ENCODE measurements at places on chromosomes 13 and 19. TPM values are rescaled to one million over a fixed set of nuclear protein-coding genes. Genes with fewer than 3 reads are reported as not detected.

DNA sequence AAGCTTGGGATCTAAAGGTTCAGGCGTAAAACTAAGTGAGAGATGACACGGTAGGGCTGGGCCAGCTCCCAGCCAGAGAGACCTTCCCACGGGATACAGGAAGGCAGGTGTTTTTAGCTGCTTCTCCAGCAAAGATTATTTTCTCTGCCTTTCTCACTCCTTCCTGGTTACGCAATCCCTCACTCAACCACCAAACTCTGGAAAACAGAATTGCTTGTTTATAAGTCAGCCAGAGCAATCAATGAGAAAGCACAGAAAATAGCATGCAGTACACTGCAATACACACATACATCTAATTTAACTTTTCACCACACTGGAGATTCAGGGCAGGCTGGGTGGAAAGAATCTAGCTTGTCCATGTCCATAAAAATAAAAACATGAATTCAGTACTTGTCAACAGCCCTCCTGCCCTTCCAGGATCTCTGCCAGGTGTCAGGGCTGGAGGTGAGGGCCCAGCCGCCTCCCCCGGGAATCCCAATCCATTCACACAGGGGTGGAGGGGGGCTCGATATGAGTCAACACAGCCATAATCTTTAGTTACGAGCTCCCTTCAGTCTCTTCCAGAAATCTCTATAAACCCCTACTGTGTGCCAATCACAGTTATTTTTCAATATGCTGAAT is 12.2 kb downstream of the RHPN2 start:
- DNase-seq = peak; percentile 12

MAU2 gene
- total RNA-seq = 17.4 TPM

- peak; percentile 48 for DNase-seq
These were observed 3.4 kb upstream of the ZNF333 start for GRCh38 chr19:14686411-14686810.

TYROBP gene
- total RNA-seq = not detected

GRCh38 chr19:58474997-58475713 is 997 bp upstream of the ZNF446 start:
- no peak for DNase-seq

All from SK-MEL-5 (cell line).